ENCODE measurements at places on chromosomes 12 and 14. TPM values are rescaled to one million over a fixed set of nuclear protein-coding genes. Genes with fewer than 3 reads are reported as not detected.

Gene VCPKMT
- total RNA-seq = 13.5 TPM

Gene HCAR3
- total RNA-seq = not detected

Gene RAD51B
- total RNA-seq = 16.7 TPM

Gene OAS2
- total RNA-seq = not detected

Gene TPPP2
- not detected for total RNA-seq

Gene CARMIL3
- total RNA-seq = 5.8 TPM

Gene KRT3
- total RNA-seq = not detected

Gene HELB
- total RNA-seq = 10.7 TPM

DNA sequence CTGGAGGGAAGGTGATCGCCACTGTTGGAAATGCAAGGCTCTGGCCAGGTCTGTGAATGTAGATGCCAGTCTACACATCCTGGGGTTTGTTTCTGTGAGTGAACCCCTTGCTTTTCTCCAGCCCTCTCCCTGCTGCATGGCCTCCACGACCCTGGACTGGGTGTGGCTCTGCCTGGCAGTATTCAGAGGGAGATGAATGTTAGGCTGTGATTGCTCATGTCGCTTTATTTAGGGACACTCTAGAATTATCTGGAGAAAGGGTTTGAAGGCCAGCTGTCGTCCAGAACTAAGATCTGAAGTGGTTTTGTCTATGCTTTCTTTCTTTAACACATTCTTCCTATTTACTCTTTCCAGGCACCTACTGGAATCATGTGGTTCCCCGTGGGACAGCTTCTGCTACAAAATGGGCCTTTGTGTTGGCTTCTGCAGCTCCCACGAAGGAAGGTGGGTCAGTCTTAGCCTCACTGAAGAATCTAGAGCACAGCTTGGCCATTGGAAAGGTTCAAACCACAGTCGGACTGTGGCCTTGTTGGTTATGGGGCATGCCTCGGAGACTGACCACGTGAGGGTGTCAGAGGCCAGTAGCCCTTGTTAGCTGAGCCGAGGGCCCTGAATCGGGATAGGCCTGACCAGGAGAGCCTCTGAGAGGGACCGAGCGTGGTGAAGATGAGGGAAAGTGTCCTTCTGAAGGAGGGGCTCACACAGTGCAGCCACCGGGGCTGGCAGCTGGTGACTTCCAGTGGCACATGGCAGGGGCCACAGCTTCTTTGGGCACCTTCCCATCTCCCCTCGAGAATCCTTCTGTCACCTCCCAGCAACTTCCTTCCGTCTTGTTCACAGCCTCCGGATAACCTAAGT, 59.1 kb downstream of the ANKRD9 start:
- DNase-seq = no peak

GRCh38 chr14:92121207-92121669, 268 bp downstream of the NDUFB1 start:
- no peak for DNase-seq

- DNase-seq = peak; percentile 54
Observed at GRCh38 chr12:3122841-3123678, 45.9 kb downstream of the TSPAN9 start.

DNA sequence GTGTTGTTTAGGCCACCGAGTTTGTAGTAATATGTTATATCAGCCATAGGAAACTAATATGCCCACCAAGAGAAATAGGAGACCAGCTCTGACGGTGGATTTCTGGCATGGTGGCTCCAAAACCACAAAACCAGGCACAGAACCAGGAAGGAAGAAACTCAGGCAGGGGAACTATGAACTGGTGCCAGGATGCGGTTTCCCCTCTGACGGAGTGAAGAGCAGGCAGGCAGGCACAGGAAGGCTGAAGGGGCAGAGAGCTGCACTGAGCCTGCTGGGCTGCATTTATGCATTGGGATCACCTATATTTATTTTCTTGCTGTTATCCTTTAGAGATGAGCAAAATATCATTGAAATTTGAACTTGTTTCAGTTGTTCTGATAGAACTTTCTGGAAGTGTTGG, 479.4 kb downstream of the VRK1 start:
- no peak for DNase-seq

DNA sequence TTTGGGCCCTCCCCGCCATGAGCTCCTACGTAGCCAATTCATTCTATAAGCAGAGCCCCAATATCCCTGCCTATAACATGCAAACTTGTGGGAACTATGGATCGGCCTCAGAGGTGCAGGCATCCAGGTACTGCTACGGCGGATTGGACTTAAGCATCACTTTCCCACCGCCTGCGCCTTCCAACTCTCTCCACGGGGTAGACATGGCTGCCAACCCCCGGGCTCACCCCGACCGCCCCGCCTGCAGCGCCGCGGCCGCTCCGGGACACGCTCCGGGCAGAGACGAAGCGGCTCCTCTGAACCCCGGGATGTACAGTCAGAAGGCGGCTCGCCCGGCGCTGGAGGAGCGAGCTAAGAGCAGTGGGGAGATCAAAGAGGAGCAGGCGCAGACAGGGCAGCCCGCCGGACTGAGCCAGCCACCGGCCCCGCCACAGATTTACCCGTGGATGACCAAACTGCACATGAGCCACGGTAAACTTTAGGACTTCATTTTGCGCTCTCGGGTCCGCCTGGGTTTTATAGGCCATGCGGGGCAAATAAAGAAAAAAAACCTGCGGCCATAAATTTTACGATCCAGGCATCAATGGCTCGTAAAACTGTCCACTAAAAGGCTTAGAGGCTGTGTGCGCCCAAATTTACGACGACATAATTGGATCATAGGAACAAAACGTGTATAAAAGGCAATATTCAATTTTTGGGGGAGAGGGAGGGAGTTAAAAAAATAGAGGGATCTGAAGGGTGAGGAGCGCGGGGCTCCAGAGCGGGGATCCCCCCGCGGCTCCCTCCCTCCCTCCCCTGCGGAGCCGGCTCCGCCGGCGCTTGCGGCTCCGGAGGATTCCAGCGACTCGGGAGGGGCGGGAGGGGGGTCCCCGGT, 493 bp downstream of the HOXC5 start:
- DNase-seq = no peak

DNA sequence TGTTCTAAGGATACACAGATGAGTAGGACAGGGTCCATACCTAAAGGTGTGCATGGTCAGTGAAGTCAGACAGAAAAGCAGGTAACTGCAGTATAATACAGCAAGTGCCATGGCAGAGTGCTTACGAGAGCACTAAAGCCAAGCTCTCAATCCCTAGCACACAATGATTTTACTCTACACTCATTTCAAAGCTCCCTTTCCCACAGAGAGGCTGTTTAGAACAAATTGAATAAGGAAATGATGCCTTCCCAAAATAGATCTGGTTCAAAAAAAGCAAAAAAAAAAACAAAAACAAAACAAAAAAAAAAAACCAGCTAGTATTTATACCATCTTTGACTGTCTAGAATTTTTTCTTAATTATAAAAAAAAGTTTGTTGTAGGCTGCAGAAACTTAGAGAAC, 74.1 kb downstream of the HECTD4 start:
- DNase-seq = no peak

- DNase-seq = no peak
Observed at GRCh38 chr14:71731096-71731495, 201.1 kb upstream of the RGS6 start.

DNA sequence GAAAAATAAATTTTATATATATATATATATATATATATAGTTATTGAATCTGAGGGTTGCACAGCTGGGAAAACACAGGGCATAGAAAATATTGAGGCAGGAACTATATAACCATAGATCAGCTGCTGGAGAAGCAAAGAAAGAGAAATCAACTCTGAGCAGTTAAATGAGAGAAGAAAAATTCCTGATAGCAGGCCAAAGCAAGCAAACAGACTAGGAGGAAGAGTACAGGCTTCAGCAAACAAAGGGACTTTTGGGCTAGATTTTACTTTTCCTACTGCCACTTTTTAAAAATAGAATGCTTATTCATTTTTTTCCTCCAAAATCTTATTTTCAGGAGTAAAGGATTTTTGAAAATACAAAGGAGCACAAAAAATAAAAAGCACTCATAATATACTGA, 216.0 kb upstream of the PRKD1 start:
- DNase-seq = no peak

DNA sequence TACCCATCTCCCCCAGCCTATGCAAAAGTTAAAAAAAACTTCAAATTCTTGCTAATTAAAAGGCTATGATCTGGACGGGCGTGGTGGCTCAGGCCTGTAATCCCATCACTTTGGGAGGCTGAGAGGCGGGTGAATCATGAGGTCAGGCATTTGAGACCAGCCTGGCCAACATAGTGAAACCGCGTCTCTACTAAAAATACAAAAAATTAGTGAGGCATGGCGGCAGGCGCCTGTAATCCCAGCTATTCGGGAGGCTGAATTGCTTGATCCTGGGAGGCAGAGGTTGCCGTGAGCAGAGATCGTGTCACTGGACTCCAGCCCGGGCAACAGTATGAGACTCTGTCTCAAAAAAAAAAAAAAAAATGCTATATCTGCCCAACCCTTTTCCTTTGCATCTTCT, 925.4 kb downstream of the GALC start:
- DNase-seq = no peak

DNA sequence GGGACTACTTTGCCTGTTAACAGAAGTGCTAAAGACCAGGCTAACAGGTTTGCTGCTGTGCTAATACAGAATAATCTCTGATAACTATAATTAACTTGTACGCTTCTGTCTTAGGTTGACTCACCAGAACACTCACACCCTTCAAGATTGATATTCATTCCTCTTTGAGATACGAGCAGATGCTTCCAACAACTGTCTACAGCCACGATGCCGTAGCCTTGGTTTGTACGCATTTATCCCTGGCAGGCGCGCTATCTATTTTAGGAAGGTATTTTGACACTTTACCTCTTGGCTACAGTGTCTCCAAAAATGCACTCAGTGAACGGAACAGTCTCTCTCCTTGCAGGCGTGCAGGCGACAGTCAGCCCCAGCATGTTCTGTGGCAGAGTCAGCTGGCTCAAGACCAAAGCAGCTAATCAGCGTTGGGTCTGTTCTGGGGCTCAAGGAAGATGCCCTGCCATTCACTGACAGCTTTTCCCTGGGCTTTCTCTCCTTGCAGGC, 146.4 kb upstream of the PRICKLE1 start:
- DNase-seq = no peak

DNA sequence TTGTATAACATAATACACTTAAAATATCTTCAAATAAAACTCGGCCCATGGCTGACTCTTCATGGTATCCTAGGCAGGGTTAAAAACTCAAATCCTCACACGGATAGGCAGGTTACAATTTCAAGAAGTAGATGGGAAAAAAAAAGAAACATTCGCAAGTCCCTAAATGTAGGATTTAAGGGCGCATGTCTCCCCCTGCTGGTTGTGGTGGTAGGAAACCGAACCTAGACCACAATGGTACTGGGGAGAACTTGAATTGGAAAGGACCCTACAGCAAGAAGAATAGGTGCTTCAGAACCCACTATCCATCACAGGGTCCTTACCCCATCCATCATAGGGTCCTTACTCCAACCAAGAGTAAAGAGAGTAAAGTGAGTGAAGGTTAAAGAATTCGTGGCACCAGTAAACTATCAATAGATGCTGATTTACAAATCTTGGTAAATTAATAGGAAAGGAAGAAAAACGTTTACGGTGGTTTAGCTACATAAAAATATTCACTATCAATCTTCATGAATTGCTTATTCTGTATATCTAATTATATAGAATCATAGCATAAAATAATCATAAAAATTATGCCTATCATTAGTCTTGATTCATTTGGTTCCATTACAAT, 3.3 kb upstream of the CIPC start:
- DNase-seq = peak; percentile 85

DNA sequence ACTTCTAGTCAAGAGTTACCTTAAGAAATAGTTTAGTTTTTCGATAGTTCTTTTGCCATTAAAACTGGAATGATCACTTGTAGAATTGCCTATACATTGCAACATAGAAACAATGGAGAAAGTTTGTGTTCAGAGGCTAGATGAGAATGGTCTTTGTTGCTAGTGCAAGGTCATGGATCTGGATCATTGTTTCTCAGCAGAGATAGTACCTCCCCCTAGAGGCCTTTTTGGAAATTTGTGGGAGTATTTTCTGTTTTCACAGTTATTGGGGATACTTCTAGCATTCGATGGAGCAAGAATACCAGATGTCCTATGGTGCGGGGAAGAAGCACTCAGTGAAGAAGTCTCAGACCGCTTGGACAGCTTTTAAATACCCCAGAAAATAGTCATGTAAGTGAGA, 138.8 kb upstream of the HMGA2 start:
- DNase-seq = no peak

- no peak for DNase-seq
Observed at GRCh38 chr12:113006641-113007040, 28.3 kb downstream of the OAS2 start.

DNA sequence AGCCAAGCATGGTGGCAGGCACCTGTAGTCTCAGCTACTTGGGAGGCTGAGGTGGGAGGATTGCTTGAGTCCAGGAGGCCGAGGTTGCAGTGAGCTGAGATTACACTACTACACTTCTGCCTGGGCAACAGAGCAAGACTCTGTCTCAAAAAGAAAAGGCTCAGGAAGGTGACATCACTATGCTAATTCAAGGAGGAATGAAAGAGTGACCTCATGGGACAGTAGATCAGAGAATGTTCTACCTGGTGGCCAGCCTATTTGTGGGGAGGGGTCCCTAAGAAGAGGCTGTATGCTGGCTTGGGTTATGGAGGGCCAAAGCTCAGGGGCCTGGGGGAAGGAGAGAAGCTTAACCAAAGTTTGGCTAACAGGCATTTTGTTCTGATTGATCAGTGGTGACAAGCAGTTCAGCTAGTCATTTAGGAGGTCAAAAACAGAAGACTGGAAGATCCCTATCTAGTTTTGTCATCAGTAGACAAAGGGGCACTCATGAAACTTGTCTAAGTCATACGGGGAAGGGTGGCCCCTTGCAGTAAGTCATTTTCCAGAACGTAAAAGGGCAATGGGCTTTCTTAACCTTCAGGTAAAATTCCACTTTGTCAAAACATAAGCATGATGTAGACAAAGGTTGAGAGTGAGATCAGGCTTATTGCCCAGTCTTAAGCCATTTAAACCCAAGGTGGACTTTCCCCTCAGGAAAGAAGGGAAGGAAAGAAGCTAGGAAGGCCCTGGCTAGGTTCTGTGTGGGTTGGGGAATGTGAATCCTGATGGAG, 60.8 kb upstream of the EEA1 start:
- no peak for DNase-seq

- DNase-seq = no peak
Observed at GRCh38 chr12:62604871-62605270, 138.2 kb downstream of the MON2 start.

DNA sequence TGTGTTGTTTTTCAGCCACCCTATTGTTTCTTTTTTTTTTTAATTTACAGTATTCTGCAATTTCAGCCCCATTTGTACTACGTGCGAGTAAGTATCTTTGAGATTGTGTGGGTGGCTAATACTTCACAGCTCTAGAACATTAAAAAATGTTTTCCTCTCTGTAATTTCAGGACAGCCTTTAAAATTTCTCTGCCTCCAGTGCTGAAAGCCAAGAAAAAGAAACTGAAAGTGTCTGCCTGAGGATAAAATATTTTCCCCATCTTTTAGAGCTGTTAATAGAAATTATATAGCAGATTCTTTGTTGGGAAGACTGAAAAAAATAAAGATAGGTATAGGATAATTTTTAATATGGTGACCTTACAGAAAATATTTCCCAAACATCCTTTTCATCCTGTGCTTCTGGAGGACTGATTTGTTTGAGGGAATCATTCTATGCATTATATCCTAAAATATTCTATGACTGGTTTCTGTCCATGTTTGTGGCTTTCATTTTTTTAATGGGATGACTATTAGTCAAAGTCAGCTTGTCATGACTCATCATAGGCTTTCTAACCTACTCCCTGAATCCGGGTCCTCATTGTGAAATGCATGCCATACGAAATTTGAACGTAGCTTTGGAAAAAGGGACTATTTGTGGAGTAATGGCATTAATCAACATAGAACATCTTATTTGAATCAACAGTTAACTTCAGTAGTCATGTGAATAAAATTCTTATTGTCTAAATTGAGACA, 10.8 kb upstream of the TCTN2 start:
- DNase-seq = no peak

Data from H9 (cell line).